Breast epithelium (tissue), 4 donors: ENCODE measurements at places on chromosomes 12 and 14. TPM values are rescaled to one million over a fixed set of nuclear protein-coding genes. Genes with fewer than 3 reads are reported as not detected.

The PRR4 gene
- 10.0 TPM for total RNA-seq

The NFATC4 gene
- 32.8 TPM for total RNA-seq

The OAS1 gene
- total RNA-seq: 23.3 TPM

The GYS2 gene
- 11.4 TPM for total RNA-seq

- DNase-seq: no peak
These were observed 64.9 kb downstream of the STXBP6 start for GRCh38 chr14:24984846-24985589.

DNA sequence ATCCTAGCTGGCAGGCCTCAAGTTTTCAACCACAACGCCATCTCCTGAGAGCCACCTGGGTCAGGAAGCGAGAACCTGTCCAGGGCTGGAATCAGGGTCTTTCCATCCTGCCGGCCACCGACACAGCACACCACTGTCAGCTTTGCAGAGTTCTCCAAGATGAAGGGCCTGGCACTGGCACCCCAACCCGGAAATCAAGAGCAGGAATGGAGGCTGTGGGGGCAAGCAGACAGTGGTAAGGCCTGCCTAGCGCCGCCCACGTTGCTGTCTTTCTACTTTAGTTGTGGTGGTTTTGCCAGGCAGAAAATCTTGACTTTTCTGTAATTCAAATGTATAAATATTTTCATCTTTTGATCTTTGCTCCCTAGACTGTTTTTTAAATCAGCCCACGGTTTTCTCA lies 90.7 kb downstream of the ITPK1 start:
- no peak for DNase-seq

DNA sequence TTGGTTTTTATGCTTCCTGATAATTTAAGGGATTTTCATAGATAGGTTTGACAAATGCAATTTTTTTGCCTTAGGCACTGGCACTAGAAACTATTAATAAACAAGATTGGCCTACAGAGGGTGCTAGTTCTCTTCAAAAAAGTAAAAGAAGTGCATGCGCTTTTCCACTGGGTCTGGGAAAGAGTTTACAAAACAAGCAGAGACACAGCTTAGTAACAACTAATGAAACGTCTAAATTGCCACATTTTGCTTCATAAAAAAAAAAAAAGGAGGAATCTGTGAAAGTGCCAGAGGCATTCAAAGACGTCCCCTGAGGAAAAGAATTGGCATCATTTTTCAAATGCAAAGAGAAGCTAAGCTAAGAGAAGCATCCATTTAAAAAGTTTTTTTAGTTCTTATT lies 58.3 kb upstream of the EEA1 start:
- DNase-seq: no peak

DNA sequence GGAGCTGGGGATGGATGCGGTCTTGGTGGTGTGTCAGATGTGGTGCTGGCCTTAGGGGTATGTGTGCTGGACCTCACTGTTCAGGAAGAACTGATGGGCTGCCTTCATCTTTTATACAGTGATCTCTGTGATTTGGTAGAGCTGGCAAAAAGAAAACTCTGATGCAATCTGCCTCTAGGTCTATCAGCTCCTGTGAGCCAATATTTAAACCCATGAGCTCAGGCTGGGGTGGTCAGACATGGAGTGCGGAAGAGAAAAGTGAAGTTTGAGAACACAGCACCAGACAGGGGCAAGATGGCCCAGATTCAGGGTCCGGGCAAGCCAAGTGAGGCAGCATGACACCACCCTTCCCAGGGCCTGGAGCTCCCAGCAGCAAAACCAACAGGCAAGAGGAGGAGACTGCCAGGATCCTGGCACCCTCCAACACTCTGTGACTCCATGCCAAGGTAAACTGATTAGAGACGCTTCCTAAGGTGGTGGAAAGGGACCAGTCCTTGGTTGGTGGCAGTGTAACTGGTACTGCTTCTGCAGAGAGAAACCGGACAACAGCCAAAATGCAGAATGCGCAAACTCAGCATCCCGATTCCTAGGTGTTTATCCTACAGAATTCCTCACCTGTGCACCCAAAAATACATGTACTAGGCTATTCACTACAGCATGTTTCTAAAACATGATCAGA lies 82.3 kb downstream of the CHGA start:
- DNase-seq: no peak

DNA sequence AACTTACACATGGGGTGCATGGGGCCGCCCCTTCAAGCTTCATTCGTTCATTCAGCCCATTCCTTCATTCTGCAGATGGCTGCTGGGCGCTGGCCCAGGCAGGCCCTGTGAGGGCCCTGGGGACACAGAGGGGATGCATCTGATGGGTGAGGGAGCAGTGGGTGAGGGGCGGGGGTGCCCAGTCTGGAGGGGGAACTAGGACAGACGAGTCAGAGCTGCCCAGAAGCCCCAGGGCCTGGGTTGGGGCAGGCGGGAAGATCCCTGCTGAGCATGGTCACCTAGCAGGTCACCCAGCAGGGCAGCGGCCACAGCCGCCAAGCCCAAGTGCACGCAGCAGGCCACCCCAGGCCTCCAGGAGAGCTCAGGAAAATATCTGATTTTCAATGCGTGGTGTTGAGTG lies 14.1 kb downstream of the TRMT61A start:
- no peak for DNase-seq

GRCh38 chr12:70048521-70049250 lies 194.5 kb upstream of the CNOT2 start:
- DNase-seq: no peak

- no peak for DNase-seq
These were observed 133.2 kb downstream of the SLC38A4 start for GRCh38 chr12:46692606-46693005.

GRCh38 chr12:26406813-26407212 lies 211.4 kb downstream of the SSPN start:
- no peak for DNase-seq

GRCh38 chr12:13913371-13913770 lies 68.0 kb downstream of the GRIN2B start:
- no peak for DNase-seq

GRCh38 chr12:81573228-81573627 lies 185.9 kb downstream of the PPFIA2 start:
- no peak for DNase-seq

DNA sequence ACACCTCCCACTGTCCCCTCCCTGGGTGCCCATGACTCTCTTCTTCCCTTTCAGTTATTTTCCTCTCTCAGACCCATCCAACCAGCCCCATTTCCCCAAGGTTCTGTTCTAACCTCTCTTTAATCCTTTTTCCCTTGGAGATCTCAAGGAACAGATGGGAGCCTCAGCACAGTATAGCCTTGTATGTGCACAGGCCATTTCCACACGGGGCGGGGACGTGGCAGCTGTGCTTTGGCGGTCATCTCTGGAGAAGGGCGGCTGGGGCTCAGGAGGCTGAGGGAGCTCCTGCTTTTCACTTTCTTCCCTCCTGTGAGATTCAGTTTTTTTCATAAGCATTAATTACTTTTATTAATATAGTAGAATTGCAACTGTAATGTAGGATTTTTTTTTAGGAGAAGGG lies 212.2 kb downstream of the ZFP36L1 start:
- DNase-seq: no peak

DNA sequence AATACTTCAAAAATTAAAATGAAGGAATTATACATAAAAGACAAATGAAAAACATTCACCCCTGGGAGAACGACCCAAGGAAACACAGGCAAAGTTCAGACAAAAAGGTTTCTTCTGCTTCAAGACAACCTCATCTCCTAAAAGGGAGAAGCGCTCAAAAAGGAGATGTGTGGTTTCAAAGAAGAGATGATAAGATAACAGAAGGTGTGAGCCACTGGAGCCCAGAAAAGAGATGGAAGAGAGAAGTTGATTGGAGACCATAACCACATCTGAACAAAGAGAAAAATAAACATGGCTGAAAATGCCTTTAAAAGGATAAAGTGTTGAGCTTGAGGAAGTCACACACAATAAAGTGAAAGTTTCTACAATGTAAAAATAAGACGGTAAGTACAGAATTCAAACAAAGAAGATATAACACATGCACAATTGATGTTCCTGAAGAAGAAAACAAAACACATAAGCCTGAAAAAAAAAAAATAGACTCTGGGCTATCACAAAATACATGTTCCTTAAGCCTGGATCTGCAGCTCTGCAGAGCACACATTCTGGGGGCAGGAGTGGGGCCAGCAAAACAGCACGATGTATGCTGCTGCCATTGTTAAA lies 51.6 kb upstream of the C14orf180 start:
- no peak for DNase-seq

- peak; percentile 48 for DNase-seq
These were observed 26.5 kb upstream of the CORO1C start for GRCh38 chr12:108757856-108758255.

DNA sequence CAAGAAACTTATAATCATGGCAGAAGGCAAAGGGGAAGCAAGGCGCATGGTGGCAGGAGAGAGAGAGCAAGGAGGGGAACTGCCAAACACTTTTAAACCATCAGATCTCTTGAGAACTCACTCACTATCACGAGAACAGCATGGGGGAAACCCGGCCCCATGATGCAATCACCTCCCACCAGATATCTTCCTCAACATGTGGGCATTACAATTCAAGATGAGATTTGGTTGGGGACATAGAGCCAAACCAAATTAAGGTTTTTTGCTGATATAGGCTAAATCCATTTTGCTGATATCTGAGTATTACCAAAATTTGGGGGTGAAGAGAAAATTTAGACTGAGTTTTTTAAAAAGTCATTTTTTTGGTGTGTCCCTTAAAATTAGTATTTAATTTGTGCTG lies 54.9 kb upstream of the TMX1 start:
- no peak for DNase-seq
